CD8-positive, alpha-beta memory T cell (primary cell): ENCODE measurements at places on chromosomes 4 and X. TPM values are rescaled to one million over a fixed set of nuclear protein-coding genes. Genes with fewer than 3 reads are reported as not detected.

DNA sequence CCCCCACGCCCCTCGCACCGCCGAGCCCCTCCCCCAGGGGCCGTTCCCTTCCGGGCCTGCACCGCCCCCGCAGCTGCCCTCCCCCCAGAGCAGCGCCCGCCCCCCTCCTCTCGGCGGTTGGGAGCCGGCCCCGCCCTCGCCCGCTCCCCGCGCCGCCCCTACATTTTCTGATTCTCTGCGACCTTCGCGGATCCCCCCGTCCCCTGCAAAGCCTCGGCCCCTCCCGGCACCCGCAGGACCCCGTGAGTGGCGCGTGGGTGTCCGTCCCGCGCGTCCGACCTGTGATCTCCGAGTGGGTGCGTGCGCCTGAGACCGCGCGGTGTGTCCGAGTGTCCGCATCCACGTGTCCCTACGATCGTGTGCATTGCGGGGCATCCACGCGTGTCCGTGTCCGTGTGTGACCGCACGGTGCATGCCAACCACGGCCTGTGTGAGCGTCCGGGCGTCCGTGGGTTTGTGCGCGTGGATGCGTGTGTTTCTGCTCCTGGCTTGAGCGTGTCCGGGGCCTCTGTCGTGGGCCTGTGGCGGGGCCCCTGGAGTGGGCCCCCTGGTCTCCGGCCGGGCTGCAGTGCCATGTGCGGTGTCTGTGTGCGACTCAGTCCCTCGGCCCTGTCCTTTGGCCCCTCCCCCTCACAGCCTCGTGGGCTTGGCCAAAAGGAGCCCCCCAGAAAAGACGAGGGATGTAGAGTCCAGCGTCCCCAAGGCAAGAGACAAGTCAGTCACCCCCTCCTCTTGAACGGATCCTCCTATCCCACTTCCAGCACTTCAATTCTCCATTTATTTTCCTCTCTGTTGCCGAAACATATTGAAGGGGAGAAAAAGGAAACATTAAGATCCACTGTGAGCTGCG is 8.8 kb upstream of the NKX1-1 start:
- no peaks in the 10 kb centered on the region for H3K4me1 ChIP-seq
- no peak overlapping the region for H3K4me3 ChIP-seq
- H3K27ac ChIP-seq: no peak overlapping the region
- peak; percentile 34 for DNase-seq

AMER1 gene
- 3.8 TPM for total RNA-seq

IL3RA gene
- 0.44 TPM for total RNA-seq

DNA sequence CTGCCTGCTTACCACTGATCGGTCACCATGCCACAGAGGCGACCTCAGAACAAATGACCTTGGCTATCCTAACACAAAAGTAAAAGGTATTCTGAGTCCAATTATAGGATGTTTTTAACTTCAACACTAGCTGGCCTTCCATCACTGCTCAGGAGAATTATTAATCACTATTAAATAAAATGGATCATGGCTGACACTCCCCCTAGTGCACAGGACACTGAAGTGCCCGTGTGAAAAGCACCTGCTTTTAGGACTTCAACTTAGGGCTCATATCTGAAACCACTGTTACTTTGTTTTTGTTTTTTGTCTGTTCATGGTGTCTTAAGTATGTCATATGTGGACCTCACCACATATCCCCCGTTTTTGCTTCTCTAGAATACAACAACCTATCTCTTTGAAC is 33.9 kb downstream of the STX18 start:
- peaks cover 4% of the 10 kb centered on the region for H3K4me1 ChIP-seq
- H3K27me3 ChIP-seq: no peaks in the 10 kb centered on the region
- DNase-seq: no peak
- H3K4me3 ChIP-seq: no peak overlapping the region
- no peaks in the 10 kb centered on the region for H3K36me3 ChIP-seq

HS3ST1 gene
- 0.07 TPM for total RNA-seq

- H3K4me3 ChIP-seq: no peak overlapping the region
- no peak overlapping the region for H3K27ac ChIP-seq
- H3K4me1 ChIP-seq: peaks cover 7% of the 10 kb centered on the region
- H3K27me3 ChIP-seq: no peaks in the 10 kb centered on the region
- DNase-seq: no peak
Measured at GRCh38 chrX:51889851-51890250, 3.6 kb upstream of the MAGED1 start.

DNA sequence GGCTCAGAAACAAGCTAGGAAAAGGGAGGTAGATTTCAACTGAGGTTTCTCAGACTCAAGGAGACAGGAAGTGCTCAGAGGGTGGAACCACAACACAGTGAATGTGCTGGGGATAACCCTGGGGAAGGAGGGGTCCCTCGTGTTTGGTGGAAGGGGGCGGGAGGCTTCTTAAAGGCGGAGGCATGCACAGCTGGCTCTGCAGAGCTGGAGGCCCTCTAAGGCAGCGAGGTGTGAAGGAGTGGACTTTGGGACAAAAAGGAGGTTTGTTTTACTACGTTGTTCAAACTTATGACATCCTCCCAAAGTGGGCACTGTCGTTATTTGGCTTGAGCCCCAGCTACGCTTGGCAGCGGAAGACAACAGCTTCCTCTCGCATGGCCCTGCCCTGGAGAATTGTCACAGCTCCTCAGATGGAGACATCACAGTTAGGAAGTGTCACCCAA is 21.7 kb upstream of the MTM1 start:
- no peaks in the 10 kb centered on the region for H3K36me3 ChIP-seq
- peak overlapping the region; percentile 37 for H3K4me3 ChIP-seq
- no peaks in the 10 kb centered on the region for H3K27me3 ChIP-seq
- DNase-seq: peak; percentile 4
